ENCODE measurements at places on chromosomes 2 and 18.

DNA sequence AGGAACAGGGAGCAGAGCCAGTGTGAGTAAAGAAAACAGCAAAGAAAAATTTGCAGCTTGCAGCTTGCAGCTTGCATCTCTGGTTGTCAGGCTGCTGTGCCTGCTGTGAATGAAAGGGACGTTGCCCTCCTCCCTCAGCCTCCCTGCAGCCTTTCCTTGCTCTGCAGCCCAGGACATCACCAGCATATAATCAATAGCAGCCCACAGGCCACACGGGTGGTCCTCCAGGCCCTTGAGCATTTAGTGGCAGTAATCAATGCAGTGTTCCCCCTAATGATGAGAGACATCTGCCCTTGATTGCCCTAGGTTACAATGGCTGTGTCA lies 122.2 kb upstream of the TACR1 start:
- DNase-seq = no peak

DNA sequence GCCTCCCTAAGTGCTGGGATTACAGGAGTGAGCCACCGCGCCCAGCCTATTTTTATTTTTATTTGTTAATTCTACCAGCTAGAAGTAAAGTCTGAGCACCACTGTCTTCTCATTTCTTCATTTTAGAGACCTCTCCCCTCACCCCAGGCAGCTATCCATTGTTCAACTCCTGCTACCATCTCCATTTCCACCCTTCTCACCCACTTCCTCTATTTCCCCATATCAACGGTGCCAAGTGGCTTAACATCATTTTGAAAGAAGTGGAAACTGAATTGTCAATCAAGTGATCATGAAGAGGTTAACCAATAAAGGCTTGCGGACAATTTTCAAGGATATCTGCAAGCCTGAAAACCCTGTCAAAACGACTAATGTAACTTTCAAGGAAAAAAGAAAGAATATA lies 323.1 kb downstream of the NBAS start:
- DNase-seq = no peak

DNA sequence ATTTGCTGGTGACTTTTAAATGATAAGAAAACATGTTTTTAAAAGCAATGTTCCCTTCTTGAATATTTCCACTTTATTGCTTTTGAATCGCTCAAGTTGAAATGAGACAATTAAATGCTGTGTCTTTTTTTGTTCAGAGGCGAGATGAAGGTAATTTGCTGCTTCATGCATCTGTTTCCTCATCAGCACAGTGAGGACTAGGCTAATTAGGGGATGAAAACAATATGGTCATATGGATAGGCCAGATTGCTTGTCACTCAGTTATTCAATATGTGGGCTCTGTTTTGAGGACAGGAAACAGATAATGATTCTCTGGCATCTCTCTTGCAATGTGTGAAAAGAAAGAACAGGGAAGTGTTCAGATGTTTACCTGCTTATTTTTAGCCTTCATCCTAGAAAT lies 61.0 kb downstream of the ERBB4 start:
- no peak for DNase-seq

GRCh38 chr2:171008550-171009205 lies 79.6 kb downstream of the GORASP2 start:
- DNase-seq = no peak

Data from cardiac muscle cell (in vitro differentiated cells and primary cell).